NCI-H1436 treated with DMSO at 0.1 percent for 48 hours (cell line): ENCODE measurements at places on chromosomes 2 and 18.

DNA sequence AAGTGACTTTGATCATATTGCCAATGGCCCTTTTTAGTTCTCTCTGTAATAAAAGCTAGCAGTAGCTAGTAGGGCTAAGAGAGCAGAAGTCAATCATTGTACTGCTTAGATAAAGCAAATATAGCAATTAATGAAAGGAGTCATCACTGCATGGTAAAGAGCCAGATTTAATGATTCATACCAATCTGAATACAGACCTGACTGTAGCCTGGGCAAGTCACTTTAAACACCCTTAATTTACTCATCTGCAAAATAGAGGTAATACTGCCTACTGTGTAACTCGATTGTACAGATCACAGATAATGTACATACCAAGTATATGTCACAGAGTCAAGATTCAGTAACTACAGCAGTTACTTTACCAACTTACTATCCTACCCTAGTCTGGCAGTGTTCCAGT lies 63.6 kb downstream of the ASXL2 start:
- DNase-seq = no peak

GRCh38 chr2:39737661-39738060 lies 41.4 kb downstream of the THUMPD2 start:
- DNase-seq = no peak

GRCh38 chr18:45417392-45417791 lies 197.9 kb upstream of the SLC14A2 start:
- DNase-seq = no peak

- DNase-seq = no peak
These were observed 13.9 kb downstream of the UBE2F start for GRCh38 chr2:237980751-237981150.

DNA sequence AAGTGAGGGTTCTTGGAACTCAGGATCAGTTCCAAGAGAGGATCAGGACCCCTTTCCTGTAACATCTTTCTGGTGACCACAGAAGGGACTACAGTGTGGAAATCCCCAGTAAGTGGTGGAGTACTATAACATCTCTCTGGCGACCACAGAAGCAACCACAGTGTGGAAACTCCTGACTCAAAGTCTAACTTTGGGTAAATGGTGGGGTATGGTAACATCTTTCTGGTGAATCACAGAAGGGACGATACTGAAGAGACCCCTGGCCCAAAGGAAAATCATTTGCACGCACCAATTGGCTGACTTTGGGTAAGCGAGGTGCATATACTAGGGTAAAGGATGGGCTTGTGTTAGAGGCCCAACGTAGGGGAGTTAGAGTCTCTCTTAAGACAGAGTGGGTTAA lies 56.3 kb upstream of the GULP1 start:
- DNase-seq = no peak

GRCh38 chr2:181805228-181806038 lies 86.1 kb upstream of the ITPRID2 start:
- no peak for DNase-seq

GRCh38 chr2:148552675-148553331 lies 91.7 kb upstream of the EPC2 start:
- DNase-seq = no peak

GRCh38 chr18:76483780-76484179 lies 11.3 kb downstream of the ZNF516 start:
- no peak for DNase-seq

DNA sequence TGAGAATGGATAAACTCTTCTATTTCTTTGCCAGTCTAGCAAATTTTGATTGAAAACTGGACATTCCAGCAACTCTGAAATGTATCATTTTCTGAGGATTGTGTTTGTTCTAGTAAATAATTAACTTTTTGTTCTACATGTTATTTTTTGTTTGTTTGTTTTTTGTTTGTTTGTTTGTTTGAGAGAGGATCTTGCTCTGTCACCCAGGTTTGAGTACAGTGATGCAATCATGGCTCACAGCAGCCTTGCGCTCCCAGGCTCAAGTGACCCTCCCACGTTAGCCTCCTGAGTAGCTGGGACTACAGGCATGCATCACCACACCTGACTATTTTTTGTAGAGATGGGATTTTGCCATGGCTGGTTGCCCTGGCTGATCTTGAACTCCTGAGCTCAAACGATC lies 65.2 kb upstream of the BARD1 start:
- no peak for DNase-seq

DNA sequence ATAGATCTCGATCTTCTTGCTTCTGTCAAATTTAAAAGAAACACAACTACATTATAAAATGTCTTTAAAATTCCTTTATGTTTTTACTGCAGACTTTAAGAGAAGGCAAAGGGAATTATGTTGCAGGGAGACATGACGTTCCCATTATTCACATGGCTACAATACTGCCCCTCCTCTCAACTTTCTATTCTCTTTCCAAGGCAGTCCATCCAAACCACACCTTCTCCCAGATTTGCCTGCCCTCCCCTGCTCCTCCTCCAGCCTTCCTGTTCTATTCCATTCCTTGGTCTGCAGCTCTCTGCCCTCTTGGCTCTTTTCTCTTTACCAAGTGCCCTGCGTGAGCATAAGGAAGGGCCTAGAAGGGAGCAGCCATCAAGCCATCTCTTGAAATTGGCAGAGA lies 61.3 kb downstream of the NABP1 start:
- no peak for DNase-seq

DNA sequence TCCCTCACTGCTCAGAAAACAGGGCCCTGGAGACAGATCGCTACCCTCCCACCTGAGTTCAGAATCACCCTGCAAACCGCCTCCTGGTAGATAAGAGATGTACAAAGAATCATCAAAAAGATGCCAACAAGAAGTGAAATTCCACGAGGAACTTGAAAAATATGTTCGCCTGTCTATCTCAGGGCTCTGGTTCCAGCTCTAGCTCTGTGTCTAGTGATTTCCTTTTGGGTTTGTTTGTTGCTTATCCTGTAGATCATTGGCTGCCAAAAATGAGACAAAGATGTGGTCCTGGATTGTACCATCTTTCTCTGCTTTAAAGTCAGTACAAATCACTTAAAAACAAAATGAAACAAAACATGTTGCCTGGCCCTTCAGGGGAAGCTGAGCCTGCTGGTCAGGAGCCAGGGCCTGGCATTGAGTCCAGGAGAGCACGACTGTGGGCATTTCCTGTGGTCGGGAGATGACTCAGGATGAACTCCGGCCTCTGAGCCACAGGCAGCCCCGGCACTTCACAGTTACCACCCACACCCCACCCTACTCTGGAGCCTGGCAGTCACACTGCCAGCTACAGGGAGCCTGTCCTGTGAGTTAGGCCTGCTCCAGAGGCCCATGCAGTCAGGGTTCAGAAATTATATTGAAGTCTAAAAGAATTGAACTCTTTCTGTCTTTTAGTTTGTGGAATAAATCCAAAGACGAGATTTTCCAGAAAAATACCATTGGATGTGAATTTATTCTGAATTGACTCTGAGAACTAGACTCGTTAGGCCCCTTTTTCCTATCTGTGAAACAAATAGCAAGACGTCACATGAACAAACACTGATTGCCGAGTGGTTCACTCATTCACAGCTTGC lies 8.0 kb upstream of the ITGB6 start:
- no peak for DNase-seq

DNA sequence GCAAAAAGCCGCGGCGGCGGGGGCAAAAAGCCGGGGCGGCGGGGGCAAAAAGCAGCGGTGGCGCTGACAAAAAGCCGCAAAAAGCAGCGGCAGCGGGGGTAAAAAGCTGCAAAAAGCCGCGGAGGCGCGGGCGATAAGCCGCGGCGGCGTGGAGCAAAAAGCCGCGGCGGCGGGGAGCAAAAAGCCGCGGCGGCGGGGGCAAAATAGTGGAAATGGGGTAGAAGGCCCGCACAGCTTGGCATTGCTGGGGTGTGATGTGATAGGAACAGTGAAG lies 450.1 kb downstream of the ANKRD30B start:
- DNase-seq = no peak

- no peak for DNase-seq
These were observed 72.9 kb downstream of the QPCT start for GRCh38 chr2:37417321-37417720.

DNA sequence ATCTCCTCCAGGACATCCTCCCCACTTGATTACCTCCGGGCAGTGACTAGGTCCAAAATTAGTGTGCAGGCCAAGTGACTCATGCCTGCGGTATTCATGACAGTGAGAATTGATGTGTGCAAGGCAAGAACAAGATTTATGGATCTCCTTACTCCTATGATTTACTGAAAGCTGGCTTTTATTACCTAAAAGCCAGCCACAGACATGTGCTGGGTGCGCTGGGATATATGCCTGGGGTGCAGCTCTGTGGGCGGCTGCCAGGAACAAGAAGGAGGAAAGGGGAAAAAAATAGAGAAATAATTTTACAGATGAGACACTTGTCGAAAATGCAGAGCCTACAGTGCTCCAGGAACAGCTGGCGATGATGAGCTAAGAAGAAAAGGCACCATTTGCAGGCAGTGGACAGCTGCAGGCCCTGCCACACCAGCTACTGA lies 359.3 kb downstream of the CMPK2 start:
- DNase-seq = no peak

DNA sequence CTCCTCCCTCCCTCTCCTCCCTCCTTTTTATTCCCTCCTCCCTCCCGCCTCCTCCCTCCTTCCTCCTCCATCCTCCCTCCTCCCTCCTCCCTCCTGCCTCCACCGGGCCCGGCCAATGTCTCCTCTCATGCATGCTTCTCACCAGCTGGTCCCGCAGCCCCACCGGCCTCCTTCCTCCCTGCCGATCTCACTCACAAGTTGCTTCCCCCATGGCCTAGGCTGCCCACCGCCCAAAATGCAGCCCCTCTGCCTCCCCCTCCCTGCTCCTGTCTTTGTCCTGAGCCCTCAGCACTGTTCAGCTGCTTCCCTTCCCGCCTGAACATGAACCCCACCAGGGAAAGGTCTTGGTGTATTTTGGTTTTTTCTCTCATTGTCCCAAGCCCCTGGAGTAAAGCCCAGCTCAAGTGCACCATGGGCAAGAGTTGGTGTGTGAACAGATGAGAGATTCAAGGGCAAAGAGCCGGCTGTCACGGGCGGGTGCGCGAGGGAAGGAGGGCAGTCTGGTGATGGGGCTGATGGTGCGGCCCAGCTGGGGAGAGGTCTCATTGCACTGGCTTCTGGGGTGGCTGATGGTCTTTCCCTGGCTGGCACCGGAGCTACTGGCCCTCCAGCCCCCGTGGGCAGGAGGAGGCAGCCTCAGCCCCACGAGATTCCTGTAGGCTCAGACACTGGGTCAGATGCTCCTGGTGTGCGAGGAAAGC lies 117.6 kb downstream of the TWIST2 start:
- no peak for DNase-seq

GRCh38 chr2:177010861-177011260 lies 201.7 kb upstream of the HNRNPA3 start:
- no peak for DNase-seq

GRCh38 chr2:107466984-107467773 lies 359.5 kb upstream of the RGPD4 start:
- DNase-seq = no peak

DNA sequence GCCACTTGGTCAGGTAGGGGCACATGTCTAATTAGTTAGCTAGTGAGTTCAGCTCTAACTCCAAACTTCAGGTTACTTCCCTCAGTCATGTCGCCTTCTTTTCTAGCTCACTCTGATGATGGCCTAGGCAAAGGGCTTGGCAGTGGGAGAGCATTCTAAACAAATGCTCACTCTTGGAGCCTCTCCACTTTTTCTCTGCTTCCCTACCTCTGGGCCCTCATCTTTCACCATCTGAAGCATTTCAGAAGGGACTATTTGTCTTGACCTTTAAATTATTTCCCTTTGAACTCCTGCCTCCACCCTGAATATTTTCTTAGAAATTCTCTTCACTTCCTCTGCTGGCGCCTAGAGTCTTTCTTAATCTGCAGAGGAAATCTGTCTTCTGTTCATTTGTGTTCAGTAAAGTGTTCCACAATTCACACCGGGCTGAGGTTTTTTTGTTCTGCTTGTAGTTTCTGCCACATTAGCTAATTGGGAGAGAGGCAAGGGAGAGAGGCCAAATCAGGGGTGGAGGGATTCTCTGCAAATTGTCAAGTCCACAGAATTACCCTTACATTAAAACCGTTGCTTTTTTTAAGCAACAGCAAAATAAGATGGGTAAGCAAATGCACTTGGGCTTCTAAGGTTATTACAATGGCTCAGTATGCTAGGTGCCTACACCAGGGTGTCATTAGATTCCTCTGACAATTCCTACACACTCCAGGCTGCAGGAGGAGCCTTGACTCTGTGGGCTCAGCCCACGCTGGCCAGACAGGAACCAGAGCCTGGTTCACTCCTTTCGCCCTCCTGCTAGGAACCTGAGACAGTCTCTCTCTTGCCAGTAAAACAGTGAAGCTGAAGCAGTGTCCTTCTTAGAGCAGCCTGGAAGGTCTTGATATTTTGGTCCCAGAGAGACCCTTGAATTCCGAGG lies 5.5 kb downstream of the MSGN1 start:
- no peak for DNase-seq

GRCh38 chr2:232863996-232864395 lies 6.1 kb upstream of the SNORC start:
- no peak for DNase-seq

GRCh38 chr2:237434866-237435311 lies 20.9 kb upstream of the COL6A3 start:
- no peak for DNase-seq

DNA sequence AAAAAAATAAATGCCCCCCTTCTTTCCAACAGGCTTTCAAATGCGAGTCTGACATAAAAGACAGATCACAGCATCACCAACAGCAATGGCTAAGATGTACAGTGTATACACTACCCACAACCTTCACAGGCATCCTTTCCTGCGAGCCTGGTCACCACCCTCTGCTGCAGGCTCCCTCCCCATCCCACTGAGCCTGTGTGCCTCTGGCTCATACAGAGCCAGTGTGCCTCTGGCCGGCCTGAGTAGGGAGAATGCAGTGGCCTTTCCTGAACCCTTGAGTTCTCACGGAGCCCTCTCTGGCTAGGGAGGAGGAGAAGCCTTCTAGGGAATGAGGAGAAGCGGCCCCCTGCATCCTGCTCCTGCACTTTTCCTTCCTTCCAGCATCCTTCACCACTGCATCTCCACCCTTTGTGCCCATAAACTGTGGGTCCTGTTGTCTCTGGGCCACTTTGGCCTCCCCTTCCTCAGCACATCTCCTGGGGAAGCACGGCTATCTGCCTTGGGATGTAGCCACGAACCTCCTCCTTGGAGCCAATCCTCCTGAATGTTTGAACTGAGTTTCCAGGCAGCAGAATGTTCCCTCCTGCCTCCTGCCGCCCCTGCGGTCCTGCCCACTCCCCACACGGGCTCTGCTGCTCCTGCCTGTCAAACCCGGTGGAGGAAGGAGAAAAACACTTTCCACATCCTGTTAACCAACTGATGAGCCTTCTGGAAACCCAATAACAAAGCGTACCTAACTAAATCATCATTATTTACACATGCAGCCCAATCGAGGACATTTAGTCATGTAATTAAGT lies 22.5 kb downstream of the GYPC start:
- no peak for DNase-seq

- no peak for DNase-seq
These were observed 26.7 kb downstream of the GPC1 start for GRCh38 chr2:240462073-240462706.

GRCh38 chr2:137179542-137179941 lies 414.2 kb downstream of the THSD7B start:
- no peak for DNase-seq
